Stimulated activated CD4-positive, alpha-beta T cell treated with anti-CD3 and anti-CD28 coated beads, Interleukin-4, amount 100 ng/mL, for 24 hours (primary cell): ENCODE measurements at places on chromosomes 16 and 17.

DNA sequence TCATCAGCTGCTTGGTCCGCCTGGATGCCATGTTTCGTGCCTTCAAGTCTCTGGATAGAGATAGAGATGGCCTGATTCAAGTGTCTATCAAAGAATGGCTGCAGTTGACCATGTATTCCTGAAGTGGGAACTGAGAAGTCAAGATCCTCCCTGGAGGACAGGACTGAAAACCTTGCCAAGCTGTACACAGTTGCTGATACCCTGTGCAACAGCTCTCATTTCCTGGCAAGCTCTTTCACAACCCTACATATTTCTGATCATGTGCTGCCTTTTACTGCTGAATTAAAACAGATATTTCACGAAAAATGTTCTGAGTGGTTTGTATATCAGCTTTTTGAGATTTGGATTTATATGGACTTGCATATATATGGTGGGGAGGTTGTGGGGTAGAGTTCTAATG, 898 bp downstream of the CAPNS2 start:
- DNase-seq = no peak

DNA sequence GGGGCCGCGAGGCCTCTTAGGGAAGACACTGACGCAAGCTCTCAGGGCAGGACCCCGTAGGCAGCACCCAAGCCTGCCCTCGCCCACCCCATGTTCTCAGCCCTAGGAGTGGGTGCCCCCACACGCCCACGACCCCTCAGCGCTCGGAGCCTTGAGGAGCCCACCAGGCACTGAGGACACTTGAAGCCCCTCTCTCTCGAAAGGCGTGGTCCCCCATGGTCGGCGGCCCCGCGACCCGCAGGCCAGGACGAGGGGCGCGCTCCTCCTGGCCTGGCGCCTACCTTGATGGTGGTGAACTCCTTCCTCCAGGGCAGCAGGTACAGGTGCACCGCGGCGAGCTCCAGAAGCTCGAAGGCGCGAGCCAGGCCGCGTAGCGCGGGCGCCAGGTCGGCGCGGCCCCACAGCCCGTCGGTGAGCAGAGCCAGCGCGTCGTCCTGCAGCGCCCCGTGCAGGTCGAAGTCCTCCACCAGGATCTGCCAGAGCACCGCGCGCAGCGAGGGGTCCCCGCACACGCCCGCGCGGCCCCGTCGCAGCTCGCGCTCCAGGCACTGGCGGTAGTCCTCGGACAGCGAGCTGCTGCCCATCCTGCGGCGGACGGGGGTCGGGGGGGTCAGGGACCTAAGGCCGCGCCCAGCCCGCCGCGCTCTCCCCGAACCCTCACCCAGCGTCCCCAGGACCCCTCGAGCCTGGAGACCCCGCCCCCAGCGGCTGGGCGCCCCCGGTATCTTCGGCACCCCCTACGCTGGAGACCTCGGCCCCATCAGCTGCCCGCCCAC, 668 bp downstream of the SPATA2L start:
- peak; percentile 48 for DNase-seq

DNA sequence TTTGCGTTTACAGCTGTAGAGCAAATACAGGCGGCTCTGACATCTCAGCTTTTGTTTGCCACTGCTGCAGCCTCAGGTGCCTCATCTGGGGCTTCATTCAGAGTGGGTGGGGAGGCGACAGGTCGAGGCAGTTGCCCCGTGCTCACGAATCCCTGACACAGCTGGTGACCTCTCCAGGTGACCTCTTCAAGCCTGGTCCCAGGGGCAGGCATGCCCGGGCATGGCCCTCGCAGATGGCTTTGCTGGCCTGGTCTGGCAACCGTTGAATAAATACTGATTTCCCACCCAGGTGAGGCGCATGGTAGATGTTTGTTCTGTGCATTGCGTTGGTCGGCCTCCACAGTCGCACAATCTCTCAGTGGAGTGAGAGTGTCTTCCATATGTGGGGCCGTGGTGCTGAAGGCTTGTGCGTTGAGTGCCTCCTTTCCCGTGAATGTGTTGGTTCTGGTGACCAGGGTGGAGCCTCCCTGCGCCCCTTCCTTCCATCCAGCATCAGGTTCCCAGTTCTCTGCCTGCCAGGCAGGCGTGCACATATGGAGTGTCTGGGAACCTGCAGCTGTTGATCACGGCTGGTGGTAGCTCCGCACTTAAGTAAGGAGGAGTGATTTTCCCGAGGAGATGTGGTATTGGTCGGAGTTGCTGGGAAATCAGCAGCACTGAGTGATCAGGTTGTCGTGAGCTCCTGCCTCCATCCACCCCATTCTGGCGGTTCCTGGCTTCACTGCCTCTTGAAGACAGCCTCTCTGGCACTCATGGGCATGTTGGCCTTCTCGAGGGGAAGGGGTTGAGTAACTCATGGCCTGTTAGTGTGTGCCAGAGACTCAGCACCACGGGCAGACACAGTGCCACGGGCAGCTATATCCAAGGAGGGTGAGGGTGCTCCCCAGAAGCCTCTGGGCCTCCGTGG, 149.7 kb downstream of the RPTOR start:
- no peak for DNase-seq

- no peak for DNase-seq
Measured at GRCh38 chr17:28616281-28616680, 2.3 kb upstream of the RSKR start.

- no peak for DNase-seq
Measured at GRCh38 chr16:67544844-67545664, 16.4 kb downstream of the RIPOR1 start.

DNA sequence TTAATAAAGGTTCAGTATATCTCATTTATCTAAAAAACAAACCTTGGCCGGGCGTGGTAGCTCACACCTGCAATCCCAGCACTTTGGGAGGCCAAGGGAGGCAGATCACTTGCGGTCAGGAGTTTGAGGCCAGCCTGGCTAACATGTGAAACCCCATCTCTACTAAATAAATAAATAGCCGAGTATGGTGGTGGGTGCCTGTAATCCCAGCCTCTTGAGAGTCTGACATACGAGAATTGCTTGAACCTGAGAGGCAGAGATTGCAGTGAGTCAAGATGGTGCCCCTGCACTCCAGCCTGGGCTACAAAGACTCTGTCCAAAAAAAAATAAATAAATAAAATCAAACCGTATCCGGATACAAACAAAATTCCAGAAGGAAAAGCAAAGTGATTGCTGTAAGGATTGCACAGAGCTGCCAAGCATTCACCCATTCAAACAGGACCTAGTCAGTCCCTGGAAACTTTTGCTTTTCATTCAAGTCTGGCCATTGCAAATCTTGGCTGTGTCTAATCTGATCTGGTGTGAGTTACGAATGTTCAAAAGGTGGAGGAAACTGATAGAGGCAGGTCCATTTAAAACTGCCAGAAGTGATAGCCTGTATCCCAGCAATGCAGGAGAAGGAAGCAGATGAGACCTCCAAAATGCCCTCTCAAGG, 102.5 kb upstream of the CLEC3A start:
- DNase-seq = no peak

DNA sequence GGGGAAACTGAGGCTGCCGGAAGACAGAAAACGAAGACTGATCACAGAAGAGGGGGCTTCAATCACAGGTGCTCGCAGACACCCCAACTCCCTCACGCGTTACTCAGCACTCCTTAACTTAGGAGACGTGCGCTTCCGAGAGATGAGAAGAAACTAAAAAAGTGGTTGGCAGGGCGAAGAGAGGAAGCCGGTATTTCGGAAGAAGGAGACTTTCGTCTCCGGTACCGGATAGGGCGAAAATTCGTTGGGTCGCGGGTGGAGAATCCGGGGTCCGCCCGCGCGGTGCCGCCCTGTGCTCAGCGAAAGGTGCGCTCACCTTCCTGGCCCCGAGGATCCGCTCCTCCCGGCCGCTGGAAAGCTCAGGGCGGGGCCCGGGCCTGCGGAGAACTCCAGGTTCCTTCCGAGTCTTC, 917 bp upstream of the TBX2 start:
- no peak for DNase-seq

- no peak for DNase-seq
Measured at GRCh38 chr17:49546546-49547535, 28.8 kb upstream of the NXPH3 start.

DNA sequence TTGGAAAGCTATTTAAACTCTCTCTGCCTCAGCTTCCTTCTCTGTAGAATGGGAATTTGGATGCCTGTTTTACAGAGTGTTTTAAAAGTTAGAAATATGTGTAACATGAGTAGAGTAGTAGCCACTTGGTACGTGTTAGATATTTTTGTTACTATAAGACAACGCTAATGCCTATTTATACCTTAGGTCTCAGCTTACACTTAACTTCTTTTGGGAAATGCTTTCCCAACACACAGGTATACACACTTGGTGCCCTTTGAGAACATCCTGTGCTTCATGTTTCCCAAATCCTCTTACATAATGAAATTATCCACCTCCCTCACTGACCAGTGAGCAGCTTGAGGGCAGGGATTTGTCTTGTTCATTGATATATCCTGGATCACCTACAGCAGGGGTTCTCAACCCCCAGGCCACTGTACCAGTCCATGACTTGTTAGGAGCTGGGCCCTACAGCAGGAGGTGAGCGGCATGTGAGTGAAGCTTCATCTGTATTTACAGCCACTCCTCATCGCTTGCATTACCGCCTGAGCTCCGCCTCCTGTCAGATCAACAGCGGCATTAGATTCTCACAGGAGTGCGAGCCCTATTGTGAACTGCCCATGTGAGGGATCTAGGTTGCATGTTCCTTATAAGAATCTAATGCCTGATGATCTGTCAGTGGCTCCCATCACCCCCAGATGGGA, 33.5 kb downstream of the ARSG start:
- DNase-seq = no peak

DNA sequence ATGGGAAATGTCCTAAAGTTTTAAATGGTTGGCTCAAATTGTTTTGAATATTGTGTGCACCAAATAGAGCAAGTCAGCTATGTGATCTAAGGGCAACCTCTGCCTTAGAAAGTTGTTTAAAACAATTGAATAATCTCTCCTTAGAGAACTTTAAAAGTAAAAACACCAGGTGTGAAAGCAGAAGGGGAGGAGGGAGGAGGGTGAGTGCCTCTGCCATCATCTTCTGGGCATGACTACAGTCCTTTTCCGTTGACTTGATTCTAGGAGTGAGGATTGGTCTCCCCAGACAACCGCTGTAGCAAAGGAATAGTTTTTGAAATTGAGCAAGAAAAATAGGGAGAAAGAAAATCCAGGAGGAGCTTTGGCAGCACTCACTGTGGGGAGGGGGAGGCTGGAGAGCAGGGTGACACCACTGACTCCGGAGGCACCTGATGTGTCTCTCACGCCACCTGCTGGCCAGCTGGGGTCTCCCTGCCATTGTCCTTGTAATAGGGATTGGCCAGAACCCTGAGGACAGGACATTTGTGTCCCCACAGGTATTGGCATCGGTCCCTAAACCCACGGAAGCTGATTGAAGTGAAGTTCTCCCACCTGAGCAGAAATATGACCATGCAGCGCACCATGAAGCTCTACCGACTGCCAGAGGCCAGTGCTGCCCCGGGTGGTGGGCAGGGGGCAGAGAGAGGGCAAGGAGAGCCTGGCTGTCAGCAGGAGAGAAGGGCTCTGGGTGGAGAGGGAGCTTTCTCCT, 33.3 kb downstream of the PLCD3 start:
- DNase-seq = peak; percentile 76

DNA sequence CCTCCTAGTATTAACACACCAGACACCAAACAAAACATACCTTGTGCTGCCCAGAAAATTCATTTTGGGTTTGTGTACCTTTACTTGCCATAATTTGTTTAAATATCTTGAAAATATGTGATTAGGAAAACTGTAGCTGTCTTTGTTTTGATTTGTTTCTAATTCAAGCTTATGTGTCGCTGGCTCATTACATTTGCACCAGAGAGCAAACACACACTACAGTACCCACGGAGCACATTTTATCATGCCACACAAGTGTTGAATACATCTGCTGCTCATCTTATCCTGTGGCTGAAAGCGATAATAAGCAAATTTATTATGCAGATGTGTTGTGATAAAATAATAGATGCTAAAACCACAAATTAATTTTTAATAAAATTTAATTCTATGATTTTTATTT, 63.1 kb downstream of the SPAG9 start:
- DNase-seq = no peak

DNA sequence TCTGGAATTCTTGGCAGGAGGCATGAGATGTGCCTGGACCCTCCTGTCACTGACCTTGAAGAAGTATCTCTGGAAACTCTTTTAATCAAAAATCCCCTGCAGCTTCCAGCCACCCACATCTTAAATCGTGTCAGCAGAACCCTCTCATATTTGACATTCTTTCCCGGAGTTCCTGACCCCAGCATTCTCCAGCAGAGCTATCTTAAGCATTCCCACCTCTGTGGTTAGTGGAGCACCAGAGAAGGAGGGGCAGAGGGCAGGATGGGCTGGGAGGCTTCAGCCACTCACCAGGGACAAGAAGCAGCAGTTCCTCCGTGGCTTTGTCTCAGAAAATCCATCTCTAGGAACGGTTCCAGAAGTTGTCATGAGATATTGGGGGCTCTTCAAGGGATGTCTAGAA, 149.9 kb downstream of the RGS9 start:
- no peak for DNase-seq
